ENCODE measurements at places on chromosomes 16 and 17.

DNA sequence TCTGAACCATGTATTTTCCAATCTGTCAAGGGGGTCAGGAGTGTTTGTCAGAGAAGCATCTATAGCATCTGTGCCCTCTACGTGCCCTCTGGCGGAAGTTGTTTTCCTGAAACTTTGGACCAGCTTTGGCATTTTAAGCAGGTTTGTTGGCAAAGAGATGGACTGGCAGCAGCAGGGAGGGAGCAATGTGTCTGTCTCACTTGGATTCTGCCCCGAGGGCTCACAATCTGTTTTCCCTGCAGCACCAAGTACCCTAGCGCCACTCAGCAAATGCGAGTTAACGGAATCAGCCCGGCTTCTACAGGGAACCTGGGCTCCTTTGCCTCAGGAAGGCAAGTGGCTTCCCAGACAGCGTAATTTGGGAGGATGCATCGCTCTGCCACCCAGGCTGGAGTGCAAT is 17.4 kb downstream of the DUSP14 start:
- H3K27ac ChIP-seq = peak overlapping the region; percentile 57
- no peak for DNase-seq
- H3K36me3 ChIP-seq = no peaks in the 10 kb centered on the region
- H3K27me3 ChIP-seq = no peaks in the 10 kb centered on the region

GRCh38 chr16:81719993-81720392 is 59.1 kb upstream of the PLCG2 start:
- peaks cover 18% of the 10 kb centered on the region for H3K4me1 ChIP-seq
- no peaks in the 10 kb centered on the region for H3K36me3 ChIP-seq

DNA sequence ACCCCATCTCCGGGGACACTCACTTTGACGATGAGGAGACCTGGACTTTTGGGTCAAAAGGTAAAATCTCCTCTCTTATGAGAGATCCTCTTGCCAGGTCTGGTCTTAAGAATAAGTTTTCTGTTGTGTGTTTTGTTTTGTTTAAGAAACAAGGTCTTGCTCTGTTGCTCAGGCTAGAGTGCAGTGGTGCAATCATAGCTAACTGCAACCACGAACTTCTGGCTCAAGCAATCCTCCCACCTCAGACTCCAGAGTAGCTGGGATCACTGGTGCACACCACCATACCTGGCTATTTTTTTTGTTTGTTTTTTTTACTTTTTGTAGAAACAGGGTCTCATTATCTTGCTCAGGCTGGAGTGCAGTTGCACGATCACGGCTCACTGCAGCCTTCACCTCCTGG is 4.1 kb downstream of the MMP25 start:
- no peak for DNase-seq
- H3K4me1 ChIP-seq = peaks cover 47% of the 10 kb centered on the region
- peak overlapping the region; percentile 47 for H3K27ac ChIP-seq
- no peaks in the 10 kb centered on the region for H3K36me3 ChIP-seq
- no peaks in the 10 kb centered on the region for H3K27me3 ChIP-seq
- H3K4me3 ChIP-seq = peak overlapping the region; percentile 29

DNA sequence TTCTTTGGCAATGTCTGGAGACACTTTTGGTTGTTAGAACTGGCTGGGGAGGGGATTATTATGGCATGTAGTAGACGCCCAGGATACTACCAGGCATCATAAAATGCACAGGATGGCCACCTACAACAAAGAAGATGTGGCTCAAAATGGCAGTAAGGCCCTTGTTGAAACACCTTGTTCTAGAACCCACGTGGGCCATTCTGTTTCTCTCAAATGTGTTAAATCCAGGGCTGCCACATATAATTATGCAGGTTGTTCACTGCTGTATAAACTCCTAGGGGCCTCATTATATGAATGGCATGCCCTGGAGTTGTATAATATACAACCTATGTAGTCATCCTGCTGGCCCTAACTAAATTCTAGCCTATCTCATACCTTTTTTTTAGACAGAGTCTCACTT is 123.5 kb upstream of the HAS3 start:
- H3K27me3 ChIP-seq = no peaks in the 10 kb centered on the region
- H3K27ac ChIP-seq = no peak overlapping the region
- no peak for DNase-seq
- H3K4me3 ChIP-seq = no peak overlapping the region

DNA sequence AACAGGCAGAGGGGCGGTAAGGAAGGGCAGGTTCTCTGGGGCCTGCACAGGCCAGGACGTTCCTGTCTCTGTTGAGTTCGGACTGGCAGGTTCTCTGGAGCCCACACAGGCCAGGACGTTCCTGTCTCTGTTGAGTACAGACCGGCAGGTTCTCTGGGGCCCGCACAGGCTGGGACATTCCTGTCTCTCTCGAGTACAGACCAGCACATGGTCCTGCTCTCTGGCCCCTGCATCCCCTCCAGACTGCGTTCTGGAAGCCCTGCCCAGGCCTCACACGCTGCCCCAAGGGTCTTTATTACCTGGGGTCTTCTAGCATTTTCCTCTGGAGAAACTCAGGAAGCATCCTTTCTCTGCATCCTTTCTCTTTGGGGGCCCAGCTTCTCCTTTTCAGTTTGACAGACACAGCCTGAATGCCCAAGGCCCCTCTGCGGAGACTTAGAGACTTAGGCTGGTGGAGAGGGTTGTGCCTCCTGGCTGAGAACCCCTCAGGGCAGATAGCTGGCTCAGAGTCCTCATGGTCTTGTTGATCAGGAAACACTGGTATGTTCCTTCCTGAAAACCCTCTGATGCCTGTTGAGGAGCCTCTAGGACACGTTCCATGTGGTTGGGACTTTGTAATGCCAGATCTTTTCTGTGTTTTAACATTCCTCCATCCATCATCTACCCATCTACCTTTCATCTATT is 18.0 kb upstream of the GSE1 start:
- no peak overlapping the region for H3K27ac ChIP-seq
- no peak overlapping the region for H3K4me3 ChIP-seq
- no peaks in the 10 kb centered on the region for H3K27me3 ChIP-seq

DNA sequence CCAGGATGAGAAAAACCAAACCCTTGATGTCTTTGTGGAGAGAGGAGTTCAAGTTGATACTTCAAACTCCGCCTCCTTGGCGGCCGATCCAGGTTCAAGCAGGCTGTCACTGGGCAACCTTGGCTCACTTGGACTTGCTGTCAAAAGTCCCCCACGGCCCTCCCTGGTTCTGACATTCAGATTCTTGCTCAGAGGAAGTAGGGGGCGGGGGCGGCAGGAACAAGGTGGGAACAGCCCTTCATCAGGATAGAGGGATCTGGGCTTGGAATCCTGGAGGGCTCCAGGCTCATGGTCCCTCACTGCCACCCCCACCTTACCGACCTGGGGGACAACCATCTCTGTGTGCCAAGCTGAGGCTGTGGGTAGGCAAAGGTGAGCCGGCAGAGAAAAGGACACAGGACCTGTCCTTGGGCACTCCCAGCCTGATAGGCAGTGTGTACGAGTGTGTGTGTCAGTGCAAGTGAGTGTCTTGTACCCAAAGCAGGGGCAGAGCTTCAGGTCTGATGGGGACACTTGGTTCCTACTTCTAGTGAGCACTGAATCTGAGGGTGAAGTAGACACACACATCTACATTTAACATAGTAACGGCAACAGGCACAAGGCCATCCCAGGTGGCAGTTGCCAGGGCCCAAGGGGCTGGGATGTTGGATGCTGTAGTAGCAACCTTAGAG is 6.6 kb upstream of the TSPOAP1 start:
- H3K27ac ChIP-seq = peak overlapping the region; percentile 98
- H3K4me1 ChIP-seq = peaks cover 70% of the 10 kb centered on the region
- H3K36me3 ChIP-seq = peaks cover 15% of the 10 kb centered on the region
- H3K27me3 ChIP-seq = no peaks in the 10 kb centered on the region

DNA sequence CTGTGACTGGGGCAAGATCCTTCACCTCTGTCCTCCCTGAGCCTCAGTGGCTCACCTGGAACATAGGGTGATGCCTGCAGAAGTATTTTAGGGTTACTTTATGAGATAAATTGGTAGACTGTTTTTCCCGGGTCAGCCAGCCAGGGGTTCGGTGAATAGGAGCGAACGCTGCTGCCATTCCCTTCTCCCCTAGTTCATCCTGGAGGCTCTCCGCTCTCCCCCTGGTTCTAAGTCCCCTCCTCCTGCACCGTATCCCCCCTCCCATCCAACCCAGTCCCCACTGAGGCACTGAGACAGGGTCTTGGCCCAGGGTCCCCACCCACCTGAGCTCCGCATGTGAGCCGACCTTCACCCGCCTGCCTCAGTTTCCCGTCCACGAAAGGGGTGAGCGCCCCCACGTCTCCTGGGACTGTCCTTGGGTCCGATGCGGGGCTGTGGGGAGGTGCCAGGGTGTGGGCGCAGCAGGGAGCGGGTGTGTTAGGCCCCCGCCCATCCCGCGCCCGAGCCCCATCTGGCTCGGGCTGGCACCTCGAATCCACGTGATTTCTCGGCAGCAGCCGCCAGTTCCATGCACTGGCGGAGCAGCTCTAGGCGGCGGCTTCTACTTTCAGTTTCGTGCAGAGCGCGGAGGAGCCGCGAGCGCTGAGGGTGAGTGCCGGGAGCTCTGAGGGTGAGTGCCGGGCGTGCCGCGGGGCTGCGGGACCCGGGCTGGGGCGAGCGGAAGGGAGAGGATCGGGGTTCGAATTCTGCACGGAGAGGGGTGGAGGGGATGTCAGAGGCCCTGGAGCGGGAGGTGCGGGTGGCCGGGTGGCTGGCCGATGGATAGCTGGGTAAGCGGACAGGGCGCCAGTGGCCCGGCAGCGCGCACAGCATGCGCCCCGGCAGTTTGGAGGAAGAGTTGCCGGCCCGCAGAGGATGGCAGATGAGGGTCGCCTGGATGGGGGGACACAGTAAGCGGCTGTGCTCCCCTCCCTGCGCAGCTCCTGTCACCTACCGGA is at the start of gene NLRC5:
Gene NLRC5 (plus strand): TSS at position 610 of the 998 bp plus-strand sequence. CDS start 31,156 bp downstream, outside the sequence.
- peak; percentile 88 for DNase-seq
- peak within 1 kb of the TSS; percentile 100 for H3K4me3 ChIP-seq
- H3K27me3 ChIP-seq = no peaks in the 10 kb centered on the region

GRCh38 chr16:28931801-28932225 is at the start of gene CD19:
Gene CD19 (plus strand): TSS chr16:28931971. CDS start chr16:28932001, 30 bp downstream.
- peaks cover 21% of the 10 kb centered on the region for H3K4me1 ChIP-seq
- H3K36me3 ChIP-seq = no peaks in the 10 kb centered on the region
- DNase-seq = no peak
- peak within 1 kb of the TSS; percentile 83 for H3K27ac ChIP-seq
- H3K27me3 ChIP-seq = no peaks in the 10 kb centered on the region
- peak within 1 kb of the TSS; percentile 28 for H3K4me3 ChIP-seq

DNA sequence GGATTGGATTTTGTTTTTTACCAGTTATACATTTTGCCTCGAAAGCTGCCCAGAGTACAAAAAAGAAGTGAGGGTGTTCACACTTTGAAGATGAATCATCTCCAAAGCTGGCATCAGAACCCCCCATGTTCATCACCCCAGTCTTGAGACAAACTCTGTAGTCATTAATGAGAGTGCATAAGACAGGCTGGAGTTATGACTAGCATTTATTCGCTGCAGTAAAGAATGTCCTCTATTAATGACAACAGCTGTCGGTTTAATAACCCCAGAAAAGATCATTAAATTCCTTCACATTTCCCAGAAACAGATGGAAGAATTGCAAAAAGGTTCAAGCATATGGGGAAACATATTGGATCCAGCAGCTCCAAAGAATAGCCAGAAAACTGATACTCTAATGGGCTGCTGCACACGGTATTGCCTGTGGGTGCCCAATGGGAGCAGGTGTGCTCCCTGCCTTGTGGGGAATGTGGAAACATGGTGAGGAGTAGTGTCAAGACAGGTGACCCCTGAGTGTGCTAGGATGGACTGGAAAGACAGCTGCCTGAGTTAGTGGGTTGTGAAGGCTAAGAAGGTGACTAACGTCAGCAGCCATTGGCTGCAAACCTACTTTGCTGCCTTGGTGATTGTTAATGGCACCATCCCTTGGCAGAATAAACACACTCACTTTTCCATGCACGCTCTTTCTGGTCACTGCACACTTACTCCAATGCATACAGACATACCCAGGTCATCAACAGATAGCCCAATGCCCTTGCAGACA is 81.9 kb downstream of the AIPL1 start:
- peaks cover 32% of the 10 kb centered on the region for H3K27me3 ChIP-seq
- no peaks in the 10 kb centered on the region for H3K36me3 ChIP-seq
- DNase-seq = no peak
- H3K4me3 ChIP-seq = no peak overlapping the region

DNA sequence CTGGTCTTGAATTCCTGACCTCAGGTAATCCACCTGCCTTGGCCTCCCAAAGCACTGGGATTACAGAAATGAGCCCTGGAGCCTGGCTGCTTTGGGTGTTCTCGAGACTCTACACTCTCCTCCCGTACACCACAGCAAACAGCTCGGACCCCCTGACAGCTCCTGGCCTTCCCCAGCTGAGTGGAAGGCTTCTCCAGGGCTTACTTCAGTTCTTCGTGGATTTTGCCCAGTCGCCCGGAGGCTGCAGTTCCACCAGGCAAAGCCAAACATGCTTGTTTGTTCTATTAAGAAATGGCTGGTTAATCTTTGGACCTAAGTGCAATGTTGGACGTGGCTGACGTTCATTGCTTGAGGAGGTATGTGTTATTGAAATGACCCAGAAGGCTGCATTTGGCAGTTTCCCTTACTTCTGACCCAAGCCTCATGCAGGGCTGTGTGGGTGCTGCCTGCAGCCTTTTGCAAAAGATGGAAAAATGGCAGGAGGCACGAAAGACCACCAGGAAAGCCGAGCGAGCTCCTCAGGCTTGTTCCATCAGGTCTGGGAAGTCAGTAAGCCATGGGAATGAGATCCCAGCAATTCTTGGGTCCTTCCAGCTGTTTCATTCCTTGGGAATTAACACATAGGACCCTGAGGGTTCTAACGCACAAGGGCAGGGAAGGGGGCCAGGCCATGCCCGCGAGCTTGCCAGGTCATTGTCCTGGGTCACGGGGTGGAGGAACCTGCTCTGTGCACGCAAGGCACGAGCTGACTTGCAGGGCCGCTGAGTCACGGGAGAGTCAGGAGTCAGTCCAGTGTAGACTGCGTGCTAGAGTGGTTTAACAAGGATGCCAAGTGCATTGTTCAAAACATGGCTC is 23.9 kb upstream of the KLHDC4 start:
- no peak overlapping the region for H3K4me3 ChIP-seq
- no peak overlapping the region for H3K27ac ChIP-seq
- H3K4me1 ChIP-seq = no peaks in the 10 kb centered on the region
- H3K27me3 ChIP-seq = no peaks in the 10 kb centered on the region
- no peaks in the 10 kb centered on the region for H3K36me3 ChIP-seq

- no peaks in the 10 kb centered on the region for H3K36me3 ChIP-seq
- no peak overlapping the region for H3K4me3 ChIP-seq
- no peaks in the 10 kb centered on the region for H3K4me1 ChIP-seq
- DNase-seq = no peak
Measured at GRCh38 chr17:34739386-34739785, 160.0 kb downstream of the TMEM132E start.

DNA sequence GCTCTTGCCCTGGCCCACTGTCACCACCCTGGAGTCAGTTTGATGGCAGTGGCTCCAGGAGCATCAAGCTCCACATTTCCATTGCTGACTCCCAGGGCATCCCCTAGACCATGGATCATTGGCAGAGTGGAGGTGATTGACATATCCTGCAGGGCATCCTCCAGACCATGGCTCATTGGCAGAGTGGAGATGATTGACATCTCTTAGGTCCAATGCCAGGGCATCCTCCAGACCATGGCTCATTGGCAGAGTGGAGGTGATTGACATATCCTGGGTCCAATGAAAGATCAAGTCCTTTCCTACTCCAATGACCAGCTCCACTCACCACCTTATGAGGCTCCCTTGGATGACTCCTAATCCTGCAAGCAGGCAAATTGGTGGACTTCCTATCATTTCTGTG is 174.3 kb upstream of the NLRP1 start:
- no peak for DNase-seq
- H3K4me1 ChIP-seq = no peaks in the 10 kb centered on the region
- no peaks in the 10 kb centered on the region for H3K36me3 ChIP-seq
- H3K27me3 ChIP-seq = peaks cover 17% of the 10 kb centered on the region
- H3K27ac ChIP-seq = no peak overlapping the region
